MCF 10A (cell line): ENCODE measurements at places on chromosomes 2 and 18. TPM values are rescaled to one million over a fixed set of nuclear protein-coding genes. Genes with fewer than 3 reads are reported as not detected.
A peak's percentile ranks its signal among the peaks of the same experiment; 100 is the strongest.

- peaks cover 10% of the 10 kb centered on the region for H3K27me3 ChIP-seq
- no peaks in the 10 kb centered on the region for H3K36me3 ChIP-seq
- H3K4me1 ChIP-seq, result no peaks in the 10 kb centered on the region
Observed at GRCh38 chr2:38712871-38713270, 38.3 kb downstream of the SRSF7 start.

- H3K4me1 ChIP-seq, result no peaks in the 10 kb centered on the region
- no peak overlapping the region for H3K4me3 ChIP-seq
- H3K27me3 ChIP-seq, result peaks cover 71% of the 10 kb centered on the region
- peak; percentile 40 for DNase-seq
- no peak overlapping the region for H3K27ac ChIP-seq
Observed at GRCh38 chr2:161946489-161947107, 127.4 kb downstream of the DPP4 start.

- no peaks in the 10 kb centered on the region for H3K27me3 ChIP-seq
- H3K27ac ChIP-seq, result peak overlapping the region; percentile 21
- peaks cover 29% of the 10 kb centered on the region for H3K4me1 ChIP-seq
- no peak overlapping the region for H3K4me3 ChIP-seq
- H3K36me3 ChIP-seq, result no peaks in the 10 kb centered on the region
Observed at GRCh38 chr2:146990311-146991054, 854.3 kb upstream of the ACVR2A start.

GRCh38 chr2:76579911-76580310 is 869.2 kb upstream of the GCFC2 start:
- no peak for DNase-seq
- H3K36me3 ChIP-seq, result no peaks in the 10 kb centered on the region
- no peak overlapping the region for H3K27ac ChIP-seq

NEB gene
- 0.33 and 1.2 TPM in 2 replicates for total RNA-seq
